Pancreas (tissue), 10 donors: ENCODE measurements at places on chromosomes 16 and 17. TPM values are rescaled to one million over a fixed set of nuclear protein-coding genes. Genes with fewer than 3 reads are reported as not detected.

Gene PLA2G10
- 1.1 TPM for polyA plus RNA-seq

GRCh38 chr16:86919578-86920305, 341.4 kb downstream of the FOXL1 start:
- no peak for DNase-seq

DNA sequence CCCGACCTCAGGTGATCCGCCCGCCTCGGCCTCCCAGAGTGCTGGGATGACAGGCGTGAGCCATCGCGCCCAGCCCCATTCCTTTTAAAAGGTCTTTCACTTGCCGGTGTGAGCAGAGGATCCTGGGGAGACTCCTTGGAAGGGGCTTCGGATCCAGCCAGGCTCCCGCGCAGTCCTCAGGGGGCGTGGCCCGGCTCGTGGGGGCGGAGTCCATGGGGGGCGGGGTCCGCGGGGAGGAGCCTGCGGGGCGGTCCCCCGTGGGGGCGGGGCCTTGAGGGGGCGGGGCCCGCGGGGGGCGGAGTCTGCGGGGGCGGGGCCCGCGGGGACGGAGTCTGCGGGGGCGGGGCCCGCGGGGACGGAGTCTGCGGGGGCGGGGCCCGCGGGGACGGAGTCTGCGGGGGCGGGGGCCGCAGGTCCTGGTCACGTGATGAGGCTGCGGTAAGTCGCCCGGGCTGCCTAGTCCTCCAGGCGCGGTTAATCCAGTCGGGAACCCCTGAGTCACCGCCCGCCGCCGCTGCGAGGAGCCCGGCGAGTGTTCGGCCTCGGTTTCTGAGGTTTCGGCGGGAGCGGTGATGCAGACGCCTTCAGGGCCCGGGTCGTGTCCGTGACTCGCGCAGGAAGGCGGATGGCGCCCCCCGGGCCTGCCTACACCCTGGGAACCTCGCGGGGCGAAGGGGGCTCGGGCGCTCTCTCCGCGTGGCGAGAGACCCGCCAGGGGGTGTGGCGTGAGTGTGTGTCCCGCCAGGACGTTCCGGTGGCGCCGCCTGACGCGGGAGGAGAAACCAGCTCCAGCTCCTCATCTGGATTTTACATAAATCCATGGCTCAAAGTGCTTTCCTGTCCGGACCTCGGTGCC, 23.6 kb upstream of the ABR start:
- DNase-seq = peak; percentile 76

Gene HASPIN
- polyA plus RNA-seq = not detected

DNA sequence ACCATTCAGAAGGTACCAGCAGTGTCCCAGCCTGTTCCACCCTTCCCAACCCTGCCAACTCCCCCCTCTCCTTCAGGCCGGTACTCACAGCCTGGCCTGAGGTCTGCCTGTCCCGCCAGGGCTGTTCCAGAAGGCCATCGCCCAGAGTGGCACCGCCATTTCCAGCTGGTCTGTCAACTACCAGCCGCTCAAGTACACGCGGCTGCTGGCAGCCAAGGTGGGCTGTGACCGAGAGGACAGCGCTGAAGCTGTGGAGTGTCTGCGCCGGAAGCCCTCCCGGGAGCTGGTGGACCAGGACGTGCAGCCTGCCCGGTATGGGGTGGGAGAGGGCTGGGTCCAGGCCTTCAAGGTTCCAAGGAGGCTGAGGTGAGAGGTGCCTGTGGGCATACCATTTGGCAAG, 5.3 kb upstream of the SPEM1 start:
- DNase-seq = no peak

DNA sequence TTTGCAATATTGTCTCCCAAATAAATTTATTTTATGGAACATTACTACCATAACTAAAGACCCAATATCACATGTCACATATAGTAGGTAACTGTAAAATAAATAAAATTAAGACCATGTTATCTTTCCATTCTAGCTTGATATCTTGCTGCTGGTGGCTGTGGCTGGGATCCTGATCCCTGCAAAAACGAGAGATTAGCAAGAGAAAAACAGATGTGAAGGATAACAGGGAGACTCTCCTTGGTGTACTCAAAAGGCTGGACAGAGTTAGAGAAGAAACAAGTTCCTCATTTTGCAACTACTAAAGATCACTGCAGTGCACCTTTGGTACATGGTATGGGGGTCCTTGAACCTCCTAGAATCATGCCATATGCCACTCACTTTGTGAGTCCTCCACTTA, 49.7 kb downstream of the ARHGAP27 start:
- DNase-seq = no peak

Gene CPNE2
- polyA plus RNA-seq = 17.1 TPM

DNA sequence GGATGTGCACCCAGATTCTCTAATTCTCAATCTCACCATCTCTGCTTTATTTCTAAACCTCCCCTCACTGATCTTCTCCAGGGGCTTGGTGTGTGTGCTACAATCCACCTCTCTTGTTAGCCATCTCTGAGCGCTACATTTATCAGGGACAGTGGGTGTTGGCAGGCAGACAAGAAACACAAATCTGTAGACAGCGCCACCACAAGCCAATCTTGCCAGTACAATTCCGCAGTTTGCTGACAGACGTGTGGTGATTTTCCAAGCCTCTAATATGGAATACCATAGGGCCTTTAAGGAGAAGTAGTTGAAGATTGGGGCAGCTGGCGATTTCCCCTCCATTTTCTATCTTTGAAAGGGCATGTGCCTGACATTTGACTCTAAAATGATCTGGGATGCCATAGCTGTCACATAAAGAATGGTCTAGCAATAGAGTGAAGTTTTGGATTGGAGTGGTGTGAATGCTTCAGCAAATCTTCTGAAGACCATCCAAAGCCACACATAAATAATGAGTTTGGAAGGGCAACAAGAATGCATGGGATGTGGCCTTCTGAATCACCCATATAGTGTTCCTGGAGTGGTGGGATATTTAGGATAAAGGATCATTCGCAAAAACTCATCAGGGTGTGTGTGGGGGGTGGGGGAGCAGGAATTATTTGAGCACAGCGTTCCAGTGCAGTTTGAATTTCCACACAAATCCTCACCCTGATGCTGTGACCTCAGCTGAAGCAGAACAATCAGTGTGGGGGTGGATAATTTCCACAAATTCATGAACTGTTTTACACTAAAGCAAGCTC, 12.0 kb upstream of the ANKFN1 start:
- no peak for DNase-seq

DNA sequence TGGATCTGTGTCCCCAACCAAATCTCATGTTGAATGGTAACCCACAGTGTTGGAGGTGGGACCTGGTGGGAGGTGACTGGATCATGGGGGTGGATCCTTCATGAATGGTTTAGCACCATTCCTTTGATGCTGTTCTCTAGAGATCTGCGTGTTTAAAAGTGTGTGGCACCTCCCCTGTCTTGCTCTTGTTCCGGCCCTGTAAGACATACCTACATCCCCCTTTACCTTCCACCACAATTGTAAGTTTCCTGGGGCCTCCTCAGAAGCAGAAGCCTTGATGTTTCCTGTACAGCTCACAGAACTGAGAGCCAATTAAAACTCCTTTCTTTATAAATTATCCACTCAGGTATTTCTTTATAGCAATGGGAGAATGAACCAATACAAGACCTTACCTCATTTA, 257.7 kb downstream of the XYLT1 start:
- no peak for DNase-seq

DNA sequence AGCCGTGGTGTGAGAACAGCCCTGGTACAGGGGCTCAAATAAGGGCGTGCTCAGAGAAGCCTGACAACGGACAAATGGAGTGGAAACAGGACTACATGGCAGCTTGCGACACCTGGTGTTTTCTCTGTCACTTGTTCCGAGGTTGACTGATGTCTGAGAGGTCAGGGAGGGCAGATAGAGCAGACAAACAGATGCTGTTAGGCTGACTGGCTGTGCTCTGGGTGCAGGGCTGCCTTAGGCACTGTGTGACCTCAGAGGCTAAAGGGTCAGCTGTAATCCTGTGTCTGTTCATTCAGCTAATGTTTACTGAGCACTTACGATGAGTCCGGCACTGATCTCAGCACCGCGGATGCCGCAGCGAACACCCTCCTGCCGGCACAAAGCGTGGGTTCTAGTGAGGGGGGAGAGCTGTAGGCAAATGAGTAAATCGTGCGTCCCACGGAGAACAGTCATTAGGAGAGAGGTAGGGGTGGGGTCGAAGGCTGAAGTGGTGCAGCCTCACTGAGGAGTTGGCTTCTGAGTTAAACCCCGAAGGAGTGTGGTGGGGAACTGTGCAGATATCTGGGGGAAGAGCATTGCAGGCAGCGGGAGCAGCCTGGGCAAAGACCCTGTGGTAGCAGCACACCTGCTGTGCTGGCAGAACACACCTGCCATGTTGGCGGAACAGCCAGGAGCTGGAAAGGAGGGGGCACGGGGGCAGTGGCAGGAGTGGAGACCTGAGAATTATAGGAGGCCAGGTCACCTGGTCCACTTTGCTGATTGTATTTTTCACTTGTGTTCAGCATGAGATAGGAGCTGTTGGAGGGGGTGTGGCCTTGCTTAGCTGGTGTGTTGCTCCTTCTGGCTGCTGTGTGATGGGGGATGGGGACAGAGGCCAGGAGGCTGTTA, 35.0 kb downstream of the GPT2 start:
- DNase-seq = peak; percentile 94

Gene SRCAP
- polyA plus RNA-seq = 34.0 TPM

Gene LONP2
- 49.1 TPM for polyA plus RNA-seq

Gene HOXB9
- not detected for polyA plus RNA-seq
